ENCODE measurements at places on chromosomes 3 and 15.

DNA sequence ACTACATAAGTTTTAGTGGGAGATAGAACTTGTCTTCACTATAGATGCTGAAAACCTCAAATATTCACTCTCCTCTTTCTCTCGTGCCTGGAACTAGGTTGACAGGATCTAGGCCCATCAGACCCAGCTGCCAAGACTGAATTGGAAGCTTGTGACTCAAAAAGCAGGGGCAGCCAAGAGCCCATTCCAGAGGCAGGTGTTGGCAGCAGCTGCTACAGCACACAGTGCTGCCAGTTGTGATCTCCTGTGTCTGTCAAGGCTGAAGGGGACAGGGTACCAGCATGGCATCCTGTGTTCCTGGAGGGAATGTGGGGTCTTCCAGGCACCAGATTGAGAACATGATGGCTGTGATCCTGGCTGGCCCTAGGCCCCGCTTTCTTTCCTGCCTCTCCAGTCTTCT, 92.5 kb upstream of the MB21D2 start:
- no peak for DNase-seq

- DNase-seq: no peak
These were observed 1.4 kb downstream of the PTPRG start for GRCh38 chr3:61562721-61563312.

DNA sequence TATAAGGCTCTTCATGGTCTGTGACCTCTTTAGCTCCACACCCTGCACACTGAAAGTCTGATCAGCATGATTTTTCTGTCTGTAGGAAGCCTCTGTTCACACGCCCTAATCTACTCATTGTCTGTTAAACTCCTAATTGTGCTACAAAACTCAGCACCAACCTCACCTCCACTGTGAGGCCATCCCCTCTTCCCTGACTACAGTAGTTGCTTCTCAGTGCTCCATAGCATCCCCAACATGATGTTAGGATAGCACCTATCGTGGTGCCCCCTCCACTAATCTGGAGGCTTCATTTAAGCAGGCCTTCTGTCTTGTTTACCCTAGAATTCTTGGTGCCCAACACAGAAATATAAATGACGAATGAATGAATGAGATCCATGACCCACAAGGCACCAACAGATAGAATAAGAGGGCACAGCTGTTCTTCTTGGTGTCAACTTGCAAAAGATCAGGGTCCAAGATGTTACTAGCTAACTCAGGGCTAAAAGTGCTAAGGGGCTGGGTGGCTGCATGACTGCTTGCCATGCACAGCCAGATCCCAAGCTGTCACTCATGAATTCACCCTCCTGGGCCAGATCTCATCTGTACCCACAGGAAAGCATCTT, 55.2 kb upstream of the HEG1 start:
- DNase-seq: no peak

DNA sequence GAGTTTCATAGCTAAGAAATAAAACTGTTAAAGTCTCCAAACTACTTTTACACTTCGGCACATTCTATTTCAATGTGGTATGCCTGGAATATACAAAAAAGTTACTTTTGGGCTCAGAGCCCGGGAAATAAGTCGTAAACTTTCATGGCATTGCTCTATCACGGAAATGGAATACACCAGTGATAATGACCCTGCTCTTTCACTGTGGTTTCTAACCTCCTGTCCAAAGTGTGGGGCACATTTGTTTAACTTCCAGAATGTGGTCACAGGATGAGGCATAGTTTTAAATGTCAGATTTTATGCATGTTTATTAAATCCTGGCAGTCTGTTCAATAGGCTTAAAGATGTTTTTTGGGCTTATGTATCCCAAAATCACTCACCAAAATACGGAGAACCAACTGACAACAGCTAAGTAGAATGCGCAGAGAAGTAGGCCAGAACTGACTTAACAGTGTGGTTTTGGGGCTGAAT, 5.1 kb downstream of the CXCR6 start:
- DNase-seq: peak; percentile 49

GRCh38 chr15:69398491-69398891, 15.7 kb upstream of the KIF23 start:
- no peak for DNase-seq

GRCh38 chr3:40597441-40597840, 72.7 kb downstream of the ZNF621 start:
- no peak for DNase-seq

GRCh38 chr3:123909785-123910184, 25.7 kb upstream of the MYLK start:
- DNase-seq: no peak

DNA sequence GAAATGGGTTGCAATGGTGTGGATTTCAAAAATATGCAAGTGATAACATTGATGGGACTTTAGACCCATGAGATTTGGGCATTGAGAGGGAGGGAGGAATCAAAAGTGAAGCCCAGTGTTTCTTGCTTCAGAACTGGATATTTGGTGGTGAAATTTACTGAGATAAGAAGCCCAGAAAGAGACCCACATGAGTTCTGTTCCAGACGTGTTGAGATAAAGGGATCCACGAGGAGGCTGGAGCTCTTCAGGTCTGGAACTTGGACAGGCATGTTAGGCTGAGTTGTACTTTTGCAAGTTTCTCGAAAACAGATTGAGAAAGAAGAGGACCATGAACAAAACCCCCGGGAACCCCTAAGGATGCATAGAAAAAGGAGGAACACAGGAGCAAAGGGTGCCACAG, 290.2 kb downstream of the MEX3B start:
- no peak for DNase-seq

GRCh38 chr3:147398813-147399534, 7.4 kb downstream of the ZIC4 start:
- no peak for DNase-seq

DNA sequence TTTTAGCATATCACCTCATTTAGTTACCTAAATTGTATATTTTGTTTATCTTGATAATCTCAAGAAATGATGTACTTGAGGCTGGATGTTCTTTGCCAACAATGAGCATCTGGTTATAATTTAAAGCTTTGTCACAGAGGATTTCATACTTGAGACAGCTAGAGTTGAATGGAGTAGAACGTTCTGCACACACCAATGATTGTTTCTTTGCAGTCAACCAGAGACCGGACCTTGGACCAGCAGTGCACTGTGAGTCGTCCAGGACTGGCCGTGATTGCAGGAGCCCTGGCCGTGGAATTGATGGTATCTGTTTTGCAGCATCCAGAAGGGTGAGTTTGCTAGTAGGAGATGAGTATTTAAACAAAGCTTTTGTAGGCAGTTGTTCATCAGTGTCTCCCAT, 90.4 kb downstream of the ATG7 start:
- no peak for DNase-seq

DNA sequence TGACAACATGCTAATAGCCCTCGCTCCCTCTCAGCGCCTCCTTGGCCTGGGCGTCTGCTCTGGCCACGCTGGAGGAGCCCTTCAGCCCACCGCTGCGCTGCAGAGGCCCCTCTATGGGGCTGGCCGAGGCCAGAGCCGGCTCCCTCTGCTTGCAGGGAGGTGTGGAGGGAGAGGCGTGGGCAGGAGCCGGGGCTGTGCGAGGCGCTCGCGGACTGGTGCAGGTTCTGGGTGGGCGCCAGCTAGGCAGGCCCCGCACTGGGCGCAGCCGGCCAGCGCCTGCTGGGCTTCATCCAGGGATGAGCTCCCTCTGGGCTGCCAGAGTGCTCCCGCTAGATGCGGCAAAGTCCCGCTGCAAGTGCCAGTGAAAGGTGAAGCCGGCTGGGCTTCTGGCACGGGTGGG, 21.0 kb upstream of the DNAJC13 start:
- DNase-seq: no peak

GRCh38 chr3:46695177-46695961, 1.9 kb upstream of the ALS2CL start:
- no peak for DNase-seq

DNA sequence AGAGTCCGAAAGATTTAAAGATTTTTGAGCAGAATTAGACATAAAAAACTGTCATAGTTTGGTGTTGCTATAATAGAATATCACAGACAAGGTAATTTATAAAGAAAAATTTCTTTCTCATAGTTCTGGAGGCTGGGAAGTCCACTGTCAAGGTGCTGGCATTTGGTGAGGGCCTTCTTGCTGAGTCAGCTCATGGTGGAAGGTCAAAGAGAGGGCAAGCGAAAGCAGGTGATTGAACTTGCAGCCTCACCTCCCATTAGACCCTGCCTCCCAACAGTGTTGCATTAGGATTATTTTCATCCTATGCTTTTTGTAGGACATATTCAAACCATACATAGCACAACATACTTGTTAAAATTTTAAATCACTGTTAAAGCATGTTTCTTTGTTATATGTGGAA, 9.9 kb downstream of the SELENOT start:
- DNase-seq: no peak

DNA sequence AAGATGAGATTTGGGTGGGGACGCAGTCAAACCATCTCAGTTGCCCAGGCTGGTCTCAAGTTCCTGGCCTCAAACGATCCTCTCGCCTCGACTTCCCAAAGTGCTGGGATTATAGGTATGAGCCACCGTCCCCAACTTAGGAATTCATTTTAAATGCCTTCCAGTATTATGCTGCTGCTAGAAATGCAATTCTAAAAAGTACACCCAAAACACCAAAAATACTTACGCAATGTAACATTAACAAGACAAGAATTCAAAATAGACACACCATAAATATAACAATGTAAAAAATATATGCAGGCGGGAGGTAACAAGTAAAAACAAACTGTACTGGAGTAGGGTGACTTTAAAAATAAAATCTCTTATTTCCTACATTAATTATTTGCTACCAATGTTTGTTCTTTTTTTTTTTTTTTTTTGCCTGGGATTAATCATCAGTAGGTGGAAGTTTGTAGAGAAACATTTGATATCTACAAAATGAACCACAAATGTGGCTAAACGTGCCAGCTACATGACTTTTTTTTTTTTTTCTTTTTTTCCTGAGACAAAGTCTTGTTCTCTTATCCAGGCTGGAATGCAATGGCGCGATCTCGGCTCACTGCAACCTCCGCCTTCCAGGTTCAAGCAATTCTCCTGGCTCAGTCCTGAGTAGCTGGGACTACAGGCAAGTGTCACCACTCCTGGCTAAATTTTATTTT, 56.8 kb downstream of the SETMAR start:
- DNase-seq: no peak

DNA sequence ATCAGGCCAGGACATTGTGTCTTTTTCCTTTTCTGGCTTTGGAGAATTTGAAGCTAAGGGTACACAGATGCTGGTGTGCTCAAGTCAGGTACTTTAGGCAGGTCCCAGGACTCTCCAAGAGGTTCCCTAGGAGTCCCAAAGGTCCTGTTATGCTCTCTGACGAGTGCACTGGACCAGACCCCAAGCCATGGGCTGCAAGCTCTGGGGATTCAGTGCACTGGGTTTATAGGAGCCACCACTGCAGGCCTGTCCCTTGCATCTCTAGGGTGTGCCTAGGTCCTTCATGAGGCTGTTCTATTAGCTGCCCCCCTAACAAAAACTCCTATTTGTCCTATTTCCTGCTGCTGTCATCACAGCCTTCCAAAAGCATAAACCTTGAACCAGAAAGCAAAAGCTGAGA, 31.9 kb upstream of the BFSP2 start:
- no peak for DNase-seq

DNA sequence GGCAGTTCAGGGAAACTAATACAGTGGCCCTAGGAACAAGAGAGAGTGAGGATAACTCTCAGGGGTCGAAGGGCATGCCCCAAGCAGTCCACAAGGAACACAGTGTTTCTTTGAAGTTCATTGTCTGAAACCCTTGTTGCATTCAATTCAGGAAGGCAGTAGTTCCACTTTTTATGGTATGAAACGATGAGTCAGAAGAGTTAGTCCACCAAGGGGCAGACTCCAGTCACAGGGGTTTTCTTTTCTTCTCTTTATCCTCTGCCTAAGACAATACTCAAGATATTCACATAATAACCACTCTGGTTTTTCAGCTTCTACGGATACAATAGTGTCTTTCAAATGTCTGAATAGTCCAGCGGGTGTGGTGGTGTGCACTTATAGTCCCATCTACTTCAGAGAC, 23.7 kb upstream of the TICRR start:
- DNase-seq: no peak

DNA sequence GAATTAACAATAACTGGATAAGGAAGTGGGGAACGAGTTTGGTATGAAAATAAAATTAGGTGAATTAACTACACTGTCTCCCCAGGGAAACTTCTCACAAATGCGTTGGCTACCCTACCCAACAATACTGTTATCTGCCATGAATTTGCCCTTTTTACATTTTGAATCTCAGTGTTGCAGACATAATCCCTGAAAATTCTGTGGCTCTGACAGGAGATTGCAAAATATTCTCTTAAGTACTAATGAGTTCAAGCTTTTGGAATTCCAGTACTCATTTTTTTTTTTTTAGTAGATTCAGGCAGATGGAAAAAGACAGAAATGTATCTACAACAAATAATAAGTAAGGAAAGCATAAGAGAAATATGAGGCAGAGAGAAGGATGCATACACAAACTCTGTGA, 332.6 kb downstream of the LSAMP start:
- DNase-seq: no peak

- no peak for DNase-seq
These were observed 294.6 kb downstream of the EPHA3 start for GRCh38 chr3:89402051-89402450.

GRCh38 chr3:123499322-123499721, 50.4 kb upstream of the ADCY5 start:
- DNase-seq: no peak

GRCh38 chr15:79966634-79967297, 4.2 kb downstream of the BCL2A1 start:
- DNase-seq: no peak

GRCh38 chr15:80931191-80931590, 58.4 kb downstream of the MESD start:
- DNase-seq: no peak

DNA sequence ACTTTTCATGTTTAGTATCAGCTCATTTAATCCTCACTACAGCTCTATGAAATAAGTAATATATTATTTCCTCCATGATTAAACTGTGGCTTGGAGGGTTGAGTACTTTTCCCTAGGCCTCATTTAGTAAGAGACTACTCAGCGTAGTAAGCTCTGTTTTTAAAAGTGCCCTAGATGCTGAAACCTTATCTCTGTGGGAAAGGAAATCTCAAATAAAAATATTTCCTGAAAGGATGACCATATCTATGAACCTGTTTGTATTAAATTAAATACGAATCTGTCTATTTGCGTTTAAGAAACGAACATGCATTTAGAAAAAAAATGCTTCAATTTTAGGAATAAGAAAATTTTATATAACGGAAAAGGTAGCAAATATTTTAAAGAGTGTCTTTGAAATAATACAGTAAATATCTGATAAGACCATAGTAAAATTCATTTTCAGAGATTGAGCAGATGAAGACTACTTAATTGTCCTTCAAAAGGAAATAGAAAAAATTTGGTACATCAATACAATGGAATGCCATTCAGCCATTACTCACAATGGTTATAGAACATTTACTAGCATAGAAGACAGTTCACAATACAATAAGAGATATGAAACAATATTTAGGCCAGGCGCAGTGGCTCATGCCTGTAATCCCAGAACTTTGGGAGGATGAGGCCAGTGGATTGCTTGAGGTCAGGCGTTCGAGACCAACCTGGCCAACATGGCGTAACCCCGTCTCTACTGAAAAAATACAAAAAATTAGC, 56.2 kb downstream of the ATG7 start:
- no peak for DNase-seq

GRCh38 chr3:143288944-143289343, 169.4 kb downstream of the CHST2 start:
- no peak for DNase-seq

GRCh38 chr3:187836823-187837770, 91.8 kb upstream of the BCL6 start:
- DNase-seq: no peak

Data from H4 (cell line).